ENCODE measurements at places on chromosomes 1 and 21. TPM values are rescaled to one million over a fixed set of nuclear protein-coding genes. Genes with fewer than 3 reads are reported as not detected.

Gene UMODL1
- not detected for total RNA-seq

DNA sequence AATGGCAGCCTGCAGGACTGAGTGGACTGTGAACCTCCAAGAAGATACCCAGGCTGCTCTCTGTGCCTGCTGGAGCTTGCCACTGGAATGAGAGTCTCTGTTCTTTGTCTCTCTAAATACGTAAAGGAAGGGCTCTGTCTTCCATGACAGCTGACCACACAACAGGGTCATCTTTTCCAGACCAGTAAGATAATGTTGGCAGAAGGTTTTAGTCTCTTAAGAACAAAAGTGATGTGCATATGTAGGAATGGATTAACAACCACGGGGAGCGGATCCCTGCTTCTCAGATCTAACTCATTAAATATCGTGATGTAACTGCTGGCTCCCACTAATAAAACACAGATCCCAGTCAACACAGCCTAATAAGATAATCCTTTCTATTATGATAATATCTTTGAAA, 67.5 kb downstream of the MAP10 start:
- DNase-seq: no peak

GRCh38 chr1:171313319-171313834, 606 bp upstream of the FMO4 start:
- no peak for DNase-seq

GRCh38 chr1:164440232-164440631, 118.8 kb upstream of the PBX1 start:
- DNase-seq: no peak

DNA sequence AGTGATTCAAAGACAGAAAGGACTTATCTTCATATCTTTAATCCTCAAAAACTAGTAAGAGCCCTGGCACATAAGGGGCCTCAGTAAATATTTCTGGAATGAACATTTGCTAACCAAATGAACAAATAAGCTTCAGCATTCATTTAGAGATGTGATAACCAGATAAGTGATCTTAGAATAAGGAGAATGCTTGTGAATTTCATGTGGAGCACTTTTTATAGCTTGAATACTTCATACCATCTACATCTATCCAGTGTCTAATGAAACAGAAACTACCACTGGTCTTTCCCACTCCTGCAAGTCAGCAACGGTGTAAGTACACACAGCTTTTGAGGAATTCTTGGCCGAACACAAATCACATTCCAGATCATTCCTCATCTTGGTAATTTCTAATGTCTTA, 38.5 kb downstream of the EDEM3 start:
- DNase-seq: no peak

Gene FOXD3
- total RNA-seq: not detected

GRCh38 chr1:200659269-200659668, 10.4 kb downstream of the DDX59 start:
- DNase-seq: no peak
